ENCODE measurements at places on chromosomes 5 and 9. TPM values are rescaled to one million over a fixed set of nuclear protein-coding genes. Genes with fewer than 3 reads are reported as not detected.

Gene FSTL4
- total RNA-seq = 2.4 TPM

Gene SH3GLB2
- 183 TPM for total RNA-seq

Gene PLPPR1
- total RNA-seq = 12.2 TPM

- DNase-seq = no peak
Observed at GRCh38 chr5:170312666-170313065, 15.1 kb upstream of the LCP2 start.

- no peak for DNase-seq
Observed at GRCh38 chr5:151617841-151618710, 26.9 kb upstream of the FAT2 start.

DNA sequence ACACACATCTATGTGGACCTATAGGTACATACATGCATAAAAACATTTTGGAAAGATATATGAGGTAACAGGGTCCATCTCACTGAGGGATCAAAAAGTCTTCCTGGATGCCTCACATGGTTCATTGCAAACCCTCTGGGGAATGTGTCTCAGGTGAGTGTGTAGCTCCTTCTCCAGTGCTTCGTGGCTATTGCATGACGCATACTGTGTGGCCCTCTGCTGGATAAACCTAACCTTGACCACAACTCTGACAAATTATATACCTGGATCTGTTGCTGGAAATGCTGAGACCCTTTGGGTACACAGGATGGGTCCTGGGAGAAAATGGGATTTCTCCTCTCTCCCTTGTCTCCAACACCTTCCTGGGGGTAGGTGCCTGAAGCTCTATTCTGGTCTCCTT, 91.9 kb downstream of the JAKMIP2 start:
- DNase-seq = no peak

DNA sequence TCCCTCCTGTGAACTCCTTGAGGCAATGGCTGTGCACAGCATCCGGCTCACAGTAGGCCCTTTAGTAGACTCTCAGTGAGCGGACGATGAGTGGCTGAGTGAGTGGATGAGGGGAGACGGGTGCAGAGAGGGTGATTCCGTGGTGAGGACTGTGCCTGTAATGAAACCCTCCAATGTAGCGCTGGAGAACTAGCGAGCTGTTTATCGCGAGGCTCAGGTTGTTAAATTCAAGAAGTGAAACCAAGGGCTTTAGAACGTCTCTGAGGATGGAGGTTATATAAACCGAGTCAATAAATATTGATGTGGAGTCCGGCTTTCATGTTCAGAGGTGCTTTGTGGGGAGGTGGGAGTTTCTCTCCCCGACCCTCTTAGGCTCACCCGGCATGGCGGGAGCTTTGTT, 53.2 kb downstream of the NSG2 start:
- DNase-seq = no peak

DNA sequence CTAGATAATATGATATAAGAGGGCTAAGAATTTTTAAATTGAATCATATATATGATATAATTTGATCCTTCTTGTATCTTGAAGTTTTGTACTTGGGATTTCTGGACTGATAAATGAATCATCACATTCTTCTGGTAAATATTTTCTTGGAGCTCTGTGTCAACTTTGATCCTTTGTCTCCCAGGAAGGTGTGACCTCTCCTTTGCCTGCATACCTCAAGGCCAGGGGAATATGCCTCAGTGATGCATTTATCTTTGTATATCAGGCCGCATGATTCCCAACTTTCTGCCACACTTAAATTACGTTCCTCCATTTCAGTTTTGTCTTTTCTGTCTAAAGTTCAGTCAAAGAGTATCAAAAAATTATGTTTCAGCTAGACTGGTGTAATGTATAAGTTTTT, 101.2 kb downstream of the NLN start:
- no peak for DNase-seq

DNA sequence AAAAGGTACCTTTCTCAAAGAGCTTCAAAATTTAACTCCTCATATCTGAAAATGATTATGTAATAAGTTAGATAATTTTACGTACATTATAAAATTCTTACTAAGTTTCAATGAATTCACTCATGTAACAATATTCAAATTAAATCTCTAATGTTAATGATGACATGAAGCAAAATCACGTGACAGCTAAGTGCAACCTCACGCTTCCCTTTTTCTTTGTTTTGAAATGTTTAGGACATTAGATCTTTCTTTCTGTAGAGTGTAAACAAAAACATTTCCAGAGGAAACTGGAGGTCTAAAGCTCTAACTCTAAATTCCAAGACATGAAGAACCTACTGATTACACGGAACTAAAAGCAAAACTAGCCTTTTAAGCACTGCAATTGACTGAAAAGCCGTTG, 227.3 kb upstream of the TBCA start:
- no peak for DNase-seq

DNA sequence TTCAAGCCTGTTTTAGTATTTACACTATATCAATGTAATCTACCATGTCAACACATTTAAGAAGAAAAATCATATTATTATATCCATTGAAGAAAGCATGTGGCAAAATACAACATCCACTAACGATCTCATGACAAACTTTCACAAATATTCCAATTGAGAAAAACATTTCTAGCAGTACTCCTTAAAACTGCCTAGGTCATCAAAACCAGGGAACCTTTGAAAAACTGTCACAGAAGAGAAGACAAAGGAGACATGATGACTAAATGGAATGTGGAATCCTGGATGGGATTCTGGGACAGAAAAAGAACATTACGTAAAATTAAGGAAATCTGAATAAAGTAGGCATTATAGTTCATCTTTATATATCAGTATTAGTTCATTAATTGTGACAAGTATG, 1091.3 kb upstream of the CDH6 start:
- DNase-seq = no peak

DNA sequence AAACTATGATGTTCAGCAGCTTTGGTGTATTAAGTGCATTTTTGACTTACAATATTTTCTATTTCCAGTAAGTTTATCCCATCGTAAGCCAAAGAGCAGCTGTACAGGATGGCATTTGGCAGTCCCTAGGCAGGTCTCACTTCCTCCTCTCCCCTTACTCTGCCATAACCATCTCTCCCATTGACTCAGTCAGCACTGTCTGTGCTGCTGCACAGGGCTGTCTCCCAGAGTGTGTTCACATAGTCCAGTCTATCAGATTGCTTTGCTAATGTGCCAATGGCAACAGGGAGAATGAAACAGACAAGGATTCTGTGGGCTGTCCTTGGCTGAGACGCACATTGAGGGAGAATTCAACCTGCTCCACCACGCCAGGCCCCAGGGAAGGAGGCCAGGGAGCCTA, 47.0 kb upstream of the CAST start:
- DNase-seq = no peak

DNA sequence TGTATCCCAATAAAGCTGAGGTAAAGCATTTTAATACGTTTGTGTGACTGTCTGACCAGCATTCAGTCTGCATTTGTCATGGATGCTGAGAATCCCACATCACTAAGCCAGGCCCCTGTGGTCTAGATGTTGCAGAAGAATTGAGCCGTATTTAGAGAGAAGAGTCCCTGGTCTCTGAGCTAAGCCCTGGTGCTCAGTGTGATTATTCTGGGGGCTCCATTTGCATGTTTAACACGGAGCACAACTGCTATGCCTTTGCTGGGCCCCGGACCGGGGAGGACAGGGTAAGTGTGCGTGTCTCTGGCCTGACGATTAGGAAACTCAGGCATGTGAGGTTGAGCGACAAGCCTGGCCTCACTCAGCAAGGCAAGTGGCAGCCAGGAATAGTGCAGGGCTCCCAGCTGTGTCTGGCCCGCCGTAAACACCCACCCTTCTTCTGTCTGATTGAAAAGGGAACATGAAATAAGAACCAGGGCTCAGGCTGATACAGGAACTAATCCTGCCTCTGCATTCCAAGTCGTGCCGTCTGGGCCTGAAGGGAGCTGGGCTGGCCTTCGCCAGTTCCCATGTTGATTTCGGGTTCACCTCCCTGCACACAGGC, 22.3 kb downstream of the FAM78A start:
- DNase-seq = no peak

Data from progenitor cell of endocrine pancreas (in vitro differentiated cells).